ENCODE measurements at places on chromosomes 13 and 19.
A peak's percentile ranks its signal among the peaks of the same experiment; 100 is the strongest.

DNA sequence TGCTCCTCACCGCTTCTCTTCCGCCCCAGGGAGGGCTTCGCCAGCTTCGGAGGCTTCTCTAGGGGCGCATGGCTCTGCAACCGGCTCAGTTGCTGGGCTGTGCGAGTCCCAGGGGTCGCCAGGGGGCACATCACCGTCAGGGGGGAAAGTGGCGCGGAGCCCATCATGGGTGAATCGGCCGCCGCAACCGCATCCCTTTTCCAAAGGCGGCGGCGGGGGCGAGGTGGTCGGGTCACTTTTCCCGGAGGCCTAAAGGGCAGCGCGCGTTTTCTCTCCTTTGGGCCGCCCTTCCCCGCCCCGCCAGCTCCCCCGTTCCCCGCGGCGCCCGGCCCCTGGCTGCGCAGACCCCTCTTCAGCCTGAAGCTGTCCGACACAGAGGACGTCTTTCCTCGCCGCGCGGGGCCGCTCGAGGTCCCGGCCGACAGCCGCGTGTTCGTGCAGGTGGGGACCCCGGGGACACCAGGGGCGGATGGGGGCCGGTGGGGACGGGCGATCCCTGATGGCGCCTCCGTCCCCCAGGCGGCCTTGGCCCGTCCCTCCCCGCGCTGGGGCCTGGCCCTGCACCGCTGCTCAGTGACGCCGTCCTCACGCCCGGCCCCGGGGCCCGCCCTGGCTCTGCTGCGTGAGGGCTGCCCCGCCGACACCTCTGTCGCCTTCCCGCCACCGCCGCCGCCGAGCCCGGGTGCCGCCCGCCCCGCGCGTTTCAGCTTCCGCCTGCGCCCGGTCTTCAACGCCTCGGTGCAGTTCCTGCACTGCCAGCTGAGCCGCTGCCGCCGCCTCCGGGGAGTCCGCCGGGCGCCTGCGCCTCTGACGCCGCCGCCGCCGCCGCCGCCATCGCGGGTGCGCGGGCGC lies 1.7 kb downstream of the TGFBR3L start:
- peak; percentile 53 for DNase-seq

DNA sequence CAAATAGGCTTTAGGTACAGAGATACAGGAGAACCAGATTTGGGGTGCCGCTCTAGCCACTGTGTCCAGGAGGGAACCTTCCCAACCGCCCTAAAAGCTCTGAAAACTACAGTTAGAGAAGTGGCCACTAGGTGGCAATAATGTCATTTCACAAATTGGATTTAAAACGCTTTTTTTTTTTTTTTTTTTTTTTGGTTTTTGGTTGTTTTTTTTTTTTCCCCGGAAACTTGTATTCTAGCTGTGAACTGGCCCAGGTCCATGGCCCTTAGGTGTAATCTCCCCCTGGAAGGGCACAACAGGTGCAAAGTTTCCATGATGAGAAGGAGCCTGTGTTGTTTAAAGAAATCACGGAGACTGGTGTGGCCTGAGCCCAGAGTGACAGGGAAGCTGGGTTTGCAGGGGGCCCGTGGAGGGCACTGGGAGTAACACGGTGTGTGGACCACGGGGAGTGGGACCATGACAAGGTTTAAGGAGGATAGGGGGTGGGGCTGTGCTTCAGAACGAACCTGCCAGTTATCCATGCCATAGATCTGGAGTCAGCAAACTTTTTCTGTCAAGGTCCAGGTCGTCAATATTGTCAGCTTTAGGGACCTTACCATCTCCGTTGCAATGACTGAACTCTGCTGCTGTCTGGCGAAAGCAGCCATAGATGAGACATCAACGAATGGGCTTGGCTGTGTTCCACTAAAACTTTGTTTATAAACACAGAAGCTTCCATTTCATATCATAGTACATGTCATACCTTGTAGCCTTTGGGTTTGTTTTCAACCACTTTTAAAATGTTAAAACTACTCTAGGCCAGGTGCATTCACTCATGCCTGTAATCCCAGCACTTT lies 10.1 kb downstream of the OR1I1 start:
- DNase-seq = no peak

GRCh38 chr13:23039266-23039935 lies 141.4 kb upstream of the SGCG start:
- DNase-seq = no peak

GRCh38 chr19:45296355-45296754 lies 26.3 kb downstream of the CKM start:
- no peak for DNase-seq

- DNase-seq = no peak
Measured at GRCh38 chr13:88294368-88294767, 623.2 kb downstream of the SLITRK5 start.

- peak; percentile 80 for DNase-seq
Measured at GRCh38 chr19:20167020-20167644, at the start of gene ZNF486. ZNF486 (plus strand) TSS chr19:20167214; CDS start chr19:20167331, 117 bp downstream.

DNA sequence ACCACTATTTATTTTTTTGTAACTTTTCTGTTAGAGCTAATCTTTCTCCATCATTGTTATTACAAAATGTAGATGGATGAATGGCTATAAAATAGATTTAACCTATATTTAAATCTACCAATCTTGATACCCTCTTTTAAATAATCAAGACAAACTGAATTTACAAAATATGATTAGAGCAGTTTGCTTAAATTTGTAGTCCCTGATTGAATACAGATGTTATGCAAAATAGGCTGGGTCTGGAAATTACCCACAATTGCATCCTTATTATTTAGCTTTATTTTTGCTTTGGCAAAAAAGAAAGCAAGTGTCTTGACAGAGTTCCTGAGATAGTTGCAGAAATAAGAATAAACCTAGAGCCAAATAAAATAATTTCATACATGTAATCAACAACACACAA lies 352.8 kb downstream of the KLF12 start:
- DNase-seq = no peak
